NK-92 treated with Interleukin-12 subunit alpha and Interleukin-12 subunit beta, amount 100 ng/mL, for 24 hours (cell line): ENCODE measurements at places on chromosomes 7 and 10.

- peak; percentile 4 for DNase-seq
Measured at GRCh38 chr7:30176463-30177109, 41.8 kb downstream of the MTURN start.

- no peak for DNase-seq
Measured at GRCh38 chr7:3307435-3307834, 6.4 kb downstream of the SDK1 start.

GRCh38 chr7:192701-193480, 520 bp downstream of the FAM20C start:
- DNase-seq, result no peak

- no peak for DNase-seq
Measured at GRCh38 chr10:124160943-124161582, 67.7 kb upstream of the CHST15 start.
